ENCODE measurements at places on chromosomes 2 and 18.

- DNase-seq = no peak
Measured at GRCh38 chr2:232875256-232876121, 5.4 kb downstream of the SNORC start.

DNA sequence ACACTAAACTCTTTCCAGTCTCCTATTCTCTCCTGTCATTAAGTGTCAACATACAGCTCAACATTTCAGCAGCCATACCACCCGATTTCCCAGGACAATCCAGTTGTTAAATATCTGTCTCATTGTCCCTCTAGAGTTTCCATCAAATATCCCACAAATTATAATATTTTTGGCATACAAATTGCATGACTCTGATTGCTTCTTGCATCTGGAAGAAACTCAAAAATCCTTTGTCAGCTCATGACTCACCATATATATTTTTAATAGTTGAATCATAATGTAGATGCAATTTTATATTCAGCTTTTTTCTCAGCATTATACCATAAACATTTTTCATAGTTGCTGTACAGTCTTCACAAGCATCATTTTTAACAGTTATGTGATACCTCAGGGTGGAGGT is 7.2 kb downstream of the SLC30A3 start:
- no peak for DNase-seq

- DNase-seq = no peak
Measured at GRCh38 chr18:33802955-33803354, 224.9 kb downstream of the ASXL3 start.

DNA sequence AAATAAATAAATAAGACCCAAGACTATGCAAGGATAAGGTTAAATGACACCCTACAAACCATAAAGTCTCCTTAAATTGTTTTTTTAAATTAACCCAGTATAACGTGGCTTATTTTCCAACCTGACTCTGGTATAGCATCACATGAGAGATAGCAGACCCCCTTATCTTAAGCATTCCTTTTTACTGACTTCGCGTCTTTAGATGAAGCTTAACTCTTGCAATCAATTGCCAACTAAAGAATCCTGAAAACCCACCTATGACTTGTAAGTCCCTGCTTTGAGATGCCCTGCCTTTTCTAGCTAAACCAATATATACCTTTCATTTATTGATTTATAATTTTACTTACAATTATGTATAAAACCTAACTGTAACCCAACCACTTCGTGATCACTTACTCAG is 57.1 kb upstream of the RAB12 start:
- no peak for DNase-seq

GRCh38 chr2:101758001-101758400 is 60.5 kb downstream of the MAP4K4 start:
- DNase-seq = no peak

GRCh38 chr2:127081826-127082633 is 24.9 kb downstream of the BIN1 start:
- DNase-seq = no peak

GRCh38 chr2:192070099-192070498 is 124.6 kb downstream of the TMEFF2 start:
- DNase-seq = no peak

DNA sequence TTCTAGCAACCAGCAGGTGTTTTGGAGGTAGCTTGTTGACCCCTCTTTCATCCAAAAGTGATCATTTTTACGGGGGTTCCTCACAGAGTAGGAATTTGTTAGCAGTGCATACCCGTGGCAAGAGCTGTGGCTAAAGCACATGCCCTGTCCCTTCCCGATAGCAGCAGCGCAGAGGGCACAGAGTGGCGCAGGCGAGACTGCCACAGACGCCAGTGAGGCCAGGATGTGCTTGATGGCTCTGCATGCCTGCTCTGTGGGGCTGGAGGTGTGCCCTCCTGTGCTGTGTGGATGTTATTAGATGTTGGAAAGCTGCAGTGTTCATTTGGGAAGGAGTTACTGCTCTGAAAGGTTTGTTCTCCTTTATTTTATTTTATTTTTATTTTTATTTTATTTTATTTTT is 153.6 kb downstream of the FAM210A start:
- DNase-seq = no peak

DNA sequence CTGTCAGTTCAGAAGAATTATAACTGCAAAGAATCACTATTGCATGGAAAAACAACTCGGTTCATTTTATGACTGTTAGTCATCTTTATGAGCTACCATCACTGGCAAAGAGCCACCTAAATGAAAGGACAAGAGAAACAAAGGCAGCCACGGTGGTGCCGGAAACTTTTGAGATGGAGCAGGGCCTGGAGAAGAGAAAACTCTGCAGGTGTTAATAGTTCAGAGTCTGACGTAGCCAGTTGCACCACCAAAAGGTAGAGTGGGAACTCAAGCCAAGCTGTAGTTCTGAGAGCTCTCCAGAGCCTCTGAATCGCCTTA is 110.9 kb downstream of the FTCDNL1 start:
- no peak for DNase-seq

DNA sequence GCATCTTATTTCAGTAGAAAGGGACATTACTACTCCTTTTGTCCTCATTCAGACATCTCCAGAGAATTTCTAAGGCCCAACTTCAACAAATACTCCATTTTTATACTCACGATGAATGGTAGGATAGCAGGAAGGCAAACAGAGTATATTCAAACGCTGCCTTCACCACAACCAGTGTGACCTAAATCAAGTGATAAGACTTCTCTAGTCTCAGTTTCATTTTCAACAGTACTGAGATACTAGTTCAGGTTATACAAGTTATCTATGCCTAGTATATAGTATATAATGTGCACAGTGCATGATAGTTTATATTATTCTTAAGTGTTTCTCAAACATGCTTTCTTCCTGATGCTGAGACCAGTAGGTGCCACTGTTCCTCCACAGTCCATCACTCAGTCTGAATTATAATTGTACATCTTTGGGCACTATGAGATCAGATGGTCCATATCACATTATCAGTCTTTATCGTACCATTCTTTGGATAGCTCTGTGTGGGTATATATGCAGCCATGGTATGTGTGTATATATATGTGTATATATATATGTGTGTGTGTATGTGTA is 66.3 kb upstream of the RPE start:
- DNase-seq = no peak

- no peak for DNase-seq
Measured at GRCh38 chr2:41935825-41936224, 112.0 kb upstream of the PKDCC start.

GRCh38 chr18:32759611-32760167 is 13.1 kb downstream of the KLHL14 start:
- DNase-seq = no peak

DNA sequence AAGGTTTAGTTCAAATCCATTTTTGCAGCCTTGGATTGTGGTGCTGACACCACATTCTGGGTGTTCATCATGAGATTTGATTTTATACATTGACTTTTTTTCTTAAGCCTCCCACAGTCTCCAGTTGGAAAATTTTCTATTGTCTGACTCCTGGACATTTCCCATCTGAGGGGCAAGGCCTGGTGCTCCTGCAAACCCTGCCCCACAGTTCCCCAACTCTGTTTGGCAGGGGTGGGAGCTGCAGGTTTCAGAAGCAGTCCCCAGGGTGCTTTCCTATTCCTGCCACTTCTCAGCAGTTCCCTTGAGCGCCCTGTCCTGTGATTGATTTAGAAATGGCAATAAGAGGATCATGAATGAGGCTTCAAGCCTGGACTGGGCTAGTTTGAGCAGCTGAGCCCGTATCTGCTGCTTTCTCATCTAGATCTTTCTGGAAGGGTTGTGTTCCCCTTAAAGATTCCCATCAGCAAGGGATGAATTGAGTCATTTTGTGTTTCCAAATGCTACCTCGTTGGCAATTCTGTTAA is 77.0 kb downstream of the CIB4 start:
- no peak for DNase-seq

- no peak for DNase-seq
Measured at GRCh38 chr2:28955467-28955866, 25.6 kb upstream of the TOGARAM2 start.

DNA sequence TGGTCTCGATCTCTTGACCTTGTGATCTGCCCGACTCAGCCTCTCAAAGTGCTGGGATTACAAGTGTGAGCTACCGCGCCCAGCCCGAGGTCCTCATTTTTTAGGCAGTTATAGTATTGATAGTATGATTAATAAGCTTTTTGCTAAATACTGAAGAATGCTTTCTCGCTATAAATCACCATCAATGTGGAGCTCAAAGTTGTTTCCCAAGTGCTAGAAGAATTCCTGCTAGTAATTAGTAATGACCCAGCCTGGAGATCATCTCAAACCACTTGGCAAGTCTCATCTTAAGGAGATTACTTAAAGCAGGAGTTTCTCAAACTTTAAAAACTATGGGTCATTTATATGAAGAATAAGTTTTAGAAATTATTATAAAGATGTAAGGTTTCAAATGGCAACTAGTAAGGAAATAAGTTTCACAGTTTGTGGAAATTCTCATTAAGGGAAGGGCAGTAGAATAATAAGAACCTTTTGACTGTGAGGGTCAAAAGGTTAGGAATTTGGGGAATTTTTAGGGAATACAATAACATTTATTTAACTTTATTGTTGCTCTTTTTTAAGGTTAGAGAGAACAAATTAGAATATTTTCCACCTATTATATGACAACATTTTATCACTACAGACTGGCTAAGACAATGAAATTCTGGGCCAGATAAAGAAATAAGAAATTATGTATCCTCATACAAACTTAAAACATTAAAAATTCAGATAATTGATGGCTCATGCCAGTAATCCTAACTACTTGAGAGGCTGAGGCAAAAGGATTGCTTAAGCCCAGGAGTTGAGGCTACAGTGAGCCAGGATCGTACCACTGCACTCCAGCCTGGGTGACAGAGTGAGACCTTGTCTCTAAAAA is 148.6 kb upstream of the MAP3K20 start:
- DNase-seq = no peak

GRCh38 chr2:128306931-128307460 is 11.7 kb downstream of the HS6ST1 start:
- no peak for DNase-seq

DNA sequence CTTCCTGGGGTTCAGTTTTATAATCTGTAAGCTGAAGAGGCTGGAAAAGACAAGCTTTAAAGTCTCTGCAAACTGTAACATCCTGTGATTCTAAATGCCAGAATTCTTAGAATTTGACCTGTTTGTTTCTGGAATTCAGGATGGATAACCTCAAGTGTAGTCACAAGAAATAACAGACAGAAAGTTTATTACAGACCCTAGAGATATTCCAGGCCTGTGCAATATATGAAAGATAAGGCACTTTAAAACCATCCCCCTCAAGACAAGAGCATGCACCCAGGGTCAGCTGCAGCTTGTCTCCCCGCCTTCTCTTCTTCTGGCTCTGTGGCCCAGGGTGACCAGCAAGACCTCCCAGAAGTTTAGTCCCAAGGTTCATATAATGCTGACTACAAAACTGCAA is 298.7 kb upstream of the ACVR2A start:
- DNase-seq = no peak

DNA sequence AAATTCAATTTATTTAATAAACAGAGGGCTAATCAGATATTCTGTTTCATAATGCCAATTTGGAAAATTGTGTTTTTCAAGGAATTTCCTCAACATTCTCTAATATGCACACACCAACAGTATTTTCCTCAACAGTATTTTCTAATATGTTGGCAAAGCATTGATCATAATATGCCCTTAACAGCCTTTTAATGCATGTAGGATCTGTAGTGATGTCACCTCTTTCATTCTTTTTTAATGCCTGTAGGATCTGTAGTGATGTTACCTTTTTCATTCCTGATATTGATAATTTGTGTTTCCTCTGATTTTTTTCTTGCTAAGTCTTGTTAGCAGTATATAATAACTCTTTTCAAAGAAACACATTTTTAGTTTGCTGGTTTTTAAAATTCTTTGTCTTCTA is 15.9 kb downstream of the VWA3B start:
- no peak for DNase-seq

GRCh38 chr18:48295586-48296311 is 113.4 kb downstream of the ZBTB7C start:
- DNase-seq = no peak

DNA sequence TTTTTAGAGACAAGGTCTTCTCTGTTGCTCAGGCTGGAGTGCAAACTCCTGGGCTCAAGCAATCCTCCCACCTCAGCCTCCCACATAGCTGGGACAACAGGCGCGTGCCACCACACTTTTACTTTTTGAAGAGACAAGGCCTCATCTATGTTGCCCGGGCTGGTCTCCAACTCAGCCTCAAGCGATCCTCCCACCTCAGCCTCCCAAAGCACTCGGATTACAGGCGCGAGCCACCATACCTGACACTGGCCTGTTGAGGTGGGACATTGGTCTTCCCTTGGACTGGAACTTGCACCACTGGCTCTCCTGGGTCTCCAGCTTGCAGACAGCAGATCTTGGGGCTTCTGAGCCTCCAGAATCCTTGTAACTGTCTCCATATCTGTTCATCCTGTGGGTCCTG is 75.6 kb downstream of the NDUFA10 start:
- DNase-seq = no peak

- no peak for DNase-seq
Measured at GRCh38 chr2:100235098-100235497, 87.2 kb downstream of the LONRF2 start.

DNA sequence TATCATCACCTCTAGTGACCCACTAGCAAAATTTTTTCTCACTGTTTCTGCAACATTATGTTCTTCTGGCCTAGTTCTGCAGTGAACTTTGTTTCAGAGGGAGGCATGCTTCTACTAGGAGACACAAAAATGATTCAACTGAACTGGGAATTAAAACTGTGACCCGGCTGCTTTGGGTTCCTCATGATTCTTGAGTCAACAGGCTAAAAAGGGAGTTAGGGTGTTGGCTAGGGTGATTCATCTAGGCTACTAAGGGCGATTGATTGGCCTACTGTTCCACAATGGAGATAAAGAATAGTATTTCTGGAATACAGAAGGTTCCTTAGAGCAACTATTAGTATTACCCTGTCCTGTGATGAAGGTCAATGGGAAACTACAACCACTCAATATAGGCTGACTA is 179.5 kb downstream of the PPP1R1C start:
- DNase-seq = no peak

- DNase-seq = no peak
Measured at GRCh38 chr2:147500819-147501395, 343.9 kb upstream of the ACVR2A start.

DNA sequence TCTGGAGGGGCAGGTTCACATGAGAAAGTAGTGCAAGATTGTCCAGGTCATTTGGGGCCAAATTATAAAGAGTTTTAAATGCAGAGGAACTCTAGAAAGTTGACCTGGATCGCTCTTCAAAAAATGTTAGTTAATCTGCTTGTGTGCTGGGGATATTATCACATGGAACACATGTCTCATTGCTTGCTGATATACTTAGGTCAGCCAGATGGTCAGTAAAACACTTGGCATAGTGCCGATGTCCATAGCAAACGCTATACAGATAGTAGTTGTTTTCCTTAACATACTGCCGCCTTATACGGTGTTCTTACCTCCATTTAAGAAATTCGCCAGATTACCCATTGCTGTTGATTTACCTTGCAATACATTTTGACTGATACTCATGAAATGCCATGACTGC is 103.4 kb upstream of the CWC22 start:
- no peak for DNase-seq

- DNase-seq = no peak
Measured at GRCh38 chr18:13804305-13804704, 19.6 kb upstream of the MC5R start.
